ENCODE measurements at places on chromosomes 5 and 9.
A peak's percentile ranks its signal among the peaks of the same experiment; 100 is the strongest.

DNA sequence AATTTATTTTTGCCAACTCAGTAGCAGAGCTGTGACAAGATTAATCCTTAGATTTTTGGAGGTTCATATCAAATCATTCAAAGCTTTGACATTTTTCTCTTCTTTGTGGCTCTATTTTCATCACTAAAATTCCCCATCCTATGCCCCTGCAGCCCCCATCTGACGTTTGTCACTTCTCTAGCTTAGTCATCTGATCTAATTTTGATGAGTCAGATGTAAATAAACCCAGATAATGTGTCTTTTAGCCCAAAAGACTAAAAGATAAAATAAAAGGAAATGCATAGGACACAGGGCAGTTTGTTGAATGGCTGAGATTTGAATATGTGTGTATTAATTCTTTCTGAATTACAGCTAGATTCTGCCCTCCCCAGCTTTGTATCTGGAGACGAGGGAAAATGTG is 897 bp upstream of the HSPB3 start:
- DNase-seq: no peak

- DNase-seq: no peak
These were observed 396.9 kb downstream of the GADD45G start for GRCh38 chr9:90001747-90002146.

DNA sequence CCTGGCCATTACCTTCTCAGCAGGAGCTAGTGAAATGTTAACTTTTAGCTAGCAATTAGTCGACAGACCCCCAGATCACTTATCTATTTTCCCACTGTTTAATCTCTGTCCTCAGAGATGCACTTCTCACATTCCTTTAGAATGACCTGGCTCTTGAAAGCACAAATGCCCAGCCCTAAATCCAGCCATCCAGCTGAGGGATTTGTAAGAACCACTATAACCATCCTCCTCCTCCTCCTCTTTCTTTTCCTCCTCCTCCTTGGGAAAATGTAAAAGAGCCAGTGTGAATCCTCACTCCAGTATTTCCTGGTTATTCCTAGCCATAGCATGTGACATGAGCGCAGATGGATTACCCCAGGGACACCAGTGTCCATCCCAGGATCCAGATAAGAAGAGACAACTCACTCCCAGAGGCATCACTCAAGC is 124.3 kb downstream of the ENC1 start:
- no peak for DNase-seq

DNA sequence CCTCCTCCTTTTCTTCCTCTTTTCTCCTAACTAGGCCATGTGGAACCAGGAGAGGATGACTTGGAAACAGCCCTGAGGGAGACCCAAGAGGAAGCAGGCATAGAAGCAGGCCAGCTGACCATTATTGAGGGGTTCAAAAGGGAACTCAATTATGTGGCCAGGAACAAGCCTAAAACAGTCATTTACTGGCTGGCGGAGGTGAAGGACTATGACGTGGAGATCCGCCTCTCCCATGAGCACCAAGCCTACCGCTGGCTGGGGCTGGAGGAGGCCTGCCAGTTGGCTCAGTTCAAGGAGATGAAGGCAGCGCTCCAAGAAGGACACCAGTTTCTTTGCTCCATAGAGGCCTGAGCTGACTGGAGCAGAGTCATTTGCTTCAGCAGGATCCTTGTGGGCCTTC is 13.7 kb downstream of the NUDT2 start:
- no peak for DNase-seq

DNA sequence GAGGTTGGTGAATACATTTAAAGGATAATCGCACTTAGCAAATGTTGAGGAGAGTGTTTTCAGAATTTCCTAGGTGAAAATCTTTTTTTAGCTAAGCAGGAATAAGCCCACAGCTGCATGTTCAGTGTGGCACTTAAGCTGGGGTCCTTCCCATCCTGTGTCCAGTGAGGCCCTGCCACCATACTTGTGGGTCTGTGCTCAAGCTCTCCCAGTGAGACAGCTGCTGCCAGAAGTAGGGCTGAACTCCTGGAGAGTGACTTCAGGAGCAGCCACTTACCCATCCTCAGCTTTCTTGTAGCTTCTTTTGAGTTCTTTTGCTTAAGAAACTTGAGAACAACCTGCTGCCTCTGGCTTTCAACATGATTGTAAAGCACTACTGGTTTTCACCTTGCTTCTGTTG is 110.0 kb upstream of the DHFR start:
- DNase-seq: no peak

- no peak for DNase-seq
These were observed 31.7 kb downstream of the CEP72 start for GRCh38 chr5:643811-644271.

GRCh38 chr9:127451858-127452656 is 747 bp downstream of the LRSAM1 start:
- peak; percentile 85 for DNase-seq

DNA sequence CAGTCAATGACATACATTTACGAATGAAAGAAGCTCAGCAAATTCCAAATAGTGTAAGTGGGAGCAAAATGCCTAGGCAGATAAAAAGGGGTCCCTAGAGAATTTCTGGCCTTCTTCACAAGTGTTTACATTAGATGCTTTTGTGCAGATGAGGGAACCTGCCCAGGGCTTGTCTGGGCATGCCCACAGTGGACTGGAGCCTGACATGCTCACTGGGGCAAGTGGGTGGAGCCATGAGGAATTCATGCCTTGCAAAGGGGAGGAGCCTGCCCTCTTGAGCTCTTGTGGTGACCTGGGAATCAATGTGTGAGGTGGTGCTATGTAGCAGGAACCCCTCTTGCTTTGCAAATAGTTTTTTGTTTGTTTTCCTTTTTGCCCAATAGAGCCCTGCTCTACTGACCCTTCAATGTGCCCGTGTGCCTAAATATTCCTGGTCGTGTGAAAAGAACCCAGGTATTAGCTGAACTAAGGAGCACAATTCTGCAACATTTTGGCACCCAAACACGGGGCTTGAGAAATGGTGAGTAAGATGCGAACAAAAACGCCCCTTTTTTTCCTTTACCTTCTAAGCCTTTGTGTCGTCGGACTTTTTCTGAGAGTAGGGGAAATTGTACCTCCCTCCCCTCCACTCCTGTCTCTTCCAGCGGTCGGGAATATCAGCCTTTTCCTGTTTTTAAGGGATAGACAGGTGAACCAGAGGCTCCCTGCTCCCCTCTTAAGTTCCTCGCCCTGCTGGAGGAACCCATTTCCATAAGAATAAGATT is 433.8 kb upstream of the CDH9 start:
- DNase-seq: peak; percentile 18

DNA sequence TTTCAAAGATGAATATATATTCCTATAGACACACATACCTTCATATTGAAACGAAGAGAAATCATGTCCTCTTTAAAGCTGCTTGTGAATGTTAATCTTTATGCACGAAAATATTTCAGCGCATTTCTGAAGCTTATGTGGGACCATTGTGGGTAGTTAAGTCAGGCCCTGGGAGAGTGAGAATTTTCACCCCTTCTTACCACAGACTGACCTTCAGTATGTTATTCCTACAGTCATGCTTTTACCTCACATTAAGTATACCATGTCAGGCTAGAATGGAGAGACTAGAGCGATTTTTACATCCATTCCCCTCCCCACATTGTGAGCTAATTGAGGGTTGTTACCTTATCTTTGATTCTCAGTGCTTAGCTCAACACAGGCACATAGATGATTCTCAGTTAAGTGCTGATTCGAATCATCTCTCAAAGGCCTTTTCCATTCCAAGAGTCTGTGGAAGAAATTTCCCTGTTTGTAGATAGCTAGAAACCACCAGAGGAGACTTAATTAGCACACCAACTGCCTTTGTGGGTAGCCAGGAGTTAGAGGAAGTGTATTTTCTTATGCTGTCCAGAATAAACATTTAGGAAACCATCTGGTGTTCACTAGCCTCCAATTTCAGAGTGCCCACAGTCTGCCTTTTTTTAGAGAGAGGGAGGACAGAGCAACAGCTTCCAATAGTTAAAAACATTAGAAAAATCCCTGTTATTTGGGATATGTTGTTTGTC is 110.5 kb downstream of the MEGF10 start:
- DNase-seq: peak; percentile 53

DNA sequence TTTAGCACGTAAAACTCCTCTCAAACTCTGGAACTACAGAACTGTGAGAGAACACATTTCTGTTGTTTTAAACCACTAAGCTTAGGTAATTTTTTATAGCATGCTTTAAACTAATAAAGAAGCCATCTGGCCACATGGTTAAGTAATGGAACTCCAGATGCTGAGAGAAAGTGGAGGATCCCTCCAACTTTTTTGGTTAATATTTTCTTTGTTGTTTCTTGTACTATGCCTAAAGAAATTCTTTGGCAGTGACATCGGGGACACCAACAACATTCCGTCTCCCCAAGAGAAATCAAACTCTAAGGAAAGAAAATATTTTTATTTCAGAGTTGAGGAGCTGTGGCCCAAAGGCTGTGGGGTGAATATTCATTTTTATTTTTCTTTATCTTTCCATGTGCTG is 734.8 kb upstream of the CDH9 start:
- DNase-seq: no peak

DNA sequence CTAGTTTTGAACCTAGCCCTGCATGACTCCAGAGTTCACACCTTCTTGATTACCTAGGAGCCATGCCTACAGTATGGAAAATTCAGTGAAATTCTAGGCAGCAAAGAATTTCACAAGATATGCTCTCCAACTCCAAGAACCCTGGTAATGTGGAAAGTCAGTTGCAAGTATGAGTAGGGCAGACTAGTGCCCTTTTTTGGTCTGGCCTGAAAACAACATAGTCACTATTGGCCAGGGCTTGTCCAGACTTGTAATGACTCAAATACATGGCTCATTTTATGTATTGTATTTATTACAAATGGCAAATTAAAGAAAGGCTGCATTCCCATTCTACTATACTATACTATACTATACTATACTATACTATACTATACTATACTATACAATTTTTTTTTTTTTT is 160.4 kb downstream of the ESM1 start:
- no peak for DNase-seq

DNA sequence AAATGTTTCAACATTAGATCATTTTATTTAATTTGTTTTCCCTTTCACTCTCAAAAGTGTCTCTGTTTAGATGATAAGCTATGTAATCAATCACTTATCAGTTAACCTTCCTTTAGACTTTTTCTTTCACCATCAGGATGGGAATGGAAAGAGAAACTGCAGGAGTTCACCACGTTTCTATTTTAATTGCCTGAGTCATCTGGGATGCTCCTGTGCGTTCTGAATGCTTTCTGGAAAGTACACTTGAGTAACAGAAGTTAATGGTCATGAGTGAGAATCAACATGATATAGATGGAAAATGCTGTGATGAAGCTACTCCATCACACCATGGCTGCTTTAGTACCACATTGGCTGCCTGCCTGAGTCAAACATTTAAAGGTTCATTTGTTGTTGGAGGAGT is 783.3 kb upstream of the CDH9 start:
- no peak for DNase-seq

GRCh38 chr5:171966270-171966669 is 40.2 kb downstream of the FBXW11 start:
- peak; percentile 52 for DNase-seq

DNA sequence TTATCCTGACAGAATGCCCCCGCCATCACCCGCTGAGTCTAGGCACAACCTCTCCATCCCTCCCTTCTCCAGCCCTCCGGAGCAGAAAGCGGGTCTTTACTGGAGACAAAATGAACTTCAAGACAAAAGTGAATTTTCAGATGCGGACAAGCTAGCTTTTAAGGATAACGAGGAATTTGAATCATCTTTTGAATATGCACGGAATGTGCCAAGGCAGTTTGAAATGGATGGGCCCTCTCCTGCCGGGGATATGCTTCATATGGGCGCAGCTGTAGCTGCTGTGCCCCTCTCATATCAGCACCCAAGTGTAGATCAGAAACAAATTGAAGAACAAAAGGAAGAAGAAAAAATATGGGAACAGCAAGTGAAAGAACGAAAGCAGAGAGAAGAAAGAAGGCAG is 37.5 kb downstream of the CPLANE1 start:
- no peak for DNase-seq

- DNase-seq: peak; percentile 49
These were observed 9.9 kb upstream of the PCDHB2 start for GRCh38 chr5:141084487-141084989.

- DNase-seq: no peak
These were observed 7.8 kb downstream of the ZFP62 start for GRCh38 chr5:180853121-180853847.

- DNase-seq: no peak
These were observed 172.6 kb upstream of the S1PR3 start for GRCh38 chr9:88818495-88819201.

DNA sequence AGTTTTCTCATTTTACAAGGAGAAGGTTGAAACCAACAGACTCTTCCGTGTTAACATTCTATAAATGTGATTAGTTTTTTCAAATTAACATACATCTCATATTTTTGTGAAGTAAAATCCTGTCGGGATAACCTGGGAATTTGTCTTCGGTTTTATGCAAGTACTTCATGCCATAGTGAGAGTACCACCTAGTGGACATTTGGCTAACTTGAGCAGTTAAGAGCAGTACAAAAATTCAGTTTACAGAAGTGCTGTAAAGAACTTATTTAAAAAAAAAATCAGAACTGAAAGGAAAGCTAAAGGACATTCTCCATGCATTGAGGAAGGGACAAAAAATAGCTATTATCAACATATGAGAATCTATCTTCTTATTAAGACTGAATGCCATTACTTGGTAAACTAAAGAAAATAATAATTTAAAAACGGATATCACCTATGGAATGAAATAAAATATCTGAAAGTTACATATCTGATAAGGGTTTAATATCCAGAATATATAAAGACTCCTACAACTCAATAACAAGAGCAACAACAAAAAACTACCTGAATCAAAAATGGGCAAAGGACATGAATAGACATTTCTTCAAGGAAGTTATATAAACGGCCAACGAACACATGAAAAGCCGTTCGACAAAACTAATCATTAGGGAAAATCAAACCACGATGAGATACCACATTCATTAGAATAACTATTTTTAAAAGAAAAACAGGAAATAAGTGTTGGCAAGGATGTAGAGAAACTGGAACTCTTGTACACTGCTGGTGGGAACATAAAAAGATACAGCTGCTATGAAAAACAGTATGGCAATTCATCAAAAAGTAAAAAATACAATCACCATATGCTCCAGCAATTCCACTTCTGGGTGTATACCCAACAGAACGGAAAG is 117.0 kb upstream of the GNA14 start:
- DNase-seq: peak; percentile 61

DNA sequence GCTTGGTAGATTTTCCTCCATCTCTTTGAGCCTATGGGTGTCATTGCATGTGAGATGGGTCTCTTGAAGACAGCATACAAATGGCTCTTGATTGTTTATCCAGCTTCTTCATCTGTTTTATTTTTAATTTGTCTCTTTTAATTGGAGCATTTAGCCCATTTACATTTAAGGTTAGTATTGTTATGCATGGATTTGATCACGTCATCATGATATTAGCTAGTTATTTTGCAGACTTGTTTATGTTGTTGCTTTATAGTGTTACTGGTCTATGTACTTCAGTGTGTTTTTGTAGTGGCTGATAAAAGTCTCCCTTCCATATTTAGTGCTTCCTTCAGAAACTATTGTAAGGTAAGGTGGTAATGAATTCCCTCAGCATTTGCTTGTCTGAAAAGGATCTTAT is 78.6 kb upstream of the RGMB start:
- DNase-seq: no peak

- peak; percentile 53 for DNase-seq
These were observed 1.3 kb upstream of the GNAQ start for GRCh38 chr9:78032730-78033457.

Measured in hematopoietic multipotent progenitor cell treated with erythropoietin and hydrocortisone succinate and interleukin-3 and kit ligand, for 4 days (in vitro differentiated cells).